ENCODE measurements at places on chromosomes 1 and 21.

DNA sequence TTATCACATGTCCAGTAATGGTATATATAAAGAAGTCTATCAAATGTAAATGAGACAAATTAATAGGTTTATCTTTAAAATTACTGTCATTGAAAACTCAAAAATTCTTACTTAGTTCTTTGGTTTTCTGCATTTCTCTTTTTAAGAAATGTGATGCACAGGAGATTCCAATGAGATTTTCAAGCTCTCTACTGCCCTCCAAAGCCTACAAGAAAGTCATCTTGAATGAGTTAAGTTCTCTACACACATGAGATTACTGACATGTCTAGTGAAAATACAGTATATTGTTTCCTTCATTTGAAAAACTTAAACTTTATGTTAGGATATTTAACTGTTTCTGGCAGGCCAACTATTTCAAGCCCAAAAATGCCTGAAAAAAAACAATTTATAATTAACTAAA, 68.8 kb downstream of the ITGB3BP start:
- H3K4me1 ChIP-seq, result no peaks in the 10 kb centered on the region
- DNase-seq, result no peak

- no peaks in the 10 kb centered on the region for H3K27me3 ChIP-seq
- no peaks in the 10 kb centered on the region for H3K4me1 ChIP-seq
- H3K4me3 ChIP-seq, result no peak overlapping the region
- peaks cover 5% of the 10 kb centered on the region for H3K36me3 ChIP-seq
- no peak for DNase-seq
Measured at GRCh38 chr1:212760126-212760823, 31.3 kb downstream of the NSL1 start.

DNA sequence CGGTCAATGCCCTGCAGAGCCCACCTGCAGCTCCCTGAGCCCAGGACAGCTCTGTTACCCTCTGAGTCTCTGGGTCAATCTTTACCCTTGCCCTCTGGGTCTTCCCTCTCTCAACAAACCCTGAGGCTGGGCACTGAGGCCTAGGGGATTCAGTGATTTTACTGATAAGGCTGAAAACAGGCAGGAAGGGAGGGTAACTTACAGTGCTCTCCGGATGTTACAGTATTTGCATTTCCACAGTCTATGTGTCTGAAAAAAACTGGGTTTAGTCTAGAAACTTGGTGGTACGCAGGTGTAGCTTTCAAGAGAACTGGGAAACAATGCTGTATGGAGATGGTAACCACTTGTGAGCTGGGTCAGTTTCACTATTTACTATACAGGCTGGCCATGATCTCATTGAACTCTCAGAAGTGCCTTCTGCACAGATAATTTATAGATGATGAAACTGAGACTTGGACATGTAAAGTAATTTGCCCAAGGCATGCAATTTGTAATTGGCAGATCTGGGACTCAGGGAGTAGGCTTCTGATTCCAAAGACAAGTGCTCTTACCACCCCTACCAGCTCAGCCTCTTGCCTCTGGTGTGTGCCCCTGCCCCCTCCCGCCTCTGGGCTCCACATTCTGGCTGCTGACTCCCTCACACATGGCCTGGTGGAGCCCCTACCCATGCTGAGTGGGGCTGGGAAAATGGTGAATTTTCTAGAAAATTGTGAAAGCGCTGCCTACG, 48.8 kb downstream of the TENT5C start:
- H3K27me3 ChIP-seq, result peaks cover 3% of the 10 kb centered on the region
- H3K4me3 ChIP-seq, result no peak overlapping the region
- peaks cover 5% of the 10 kb centered on the region for H3K4me1 ChIP-seq
- no peaks in the 10 kb centered on the region for H3K36me3 ChIP-seq

DNA sequence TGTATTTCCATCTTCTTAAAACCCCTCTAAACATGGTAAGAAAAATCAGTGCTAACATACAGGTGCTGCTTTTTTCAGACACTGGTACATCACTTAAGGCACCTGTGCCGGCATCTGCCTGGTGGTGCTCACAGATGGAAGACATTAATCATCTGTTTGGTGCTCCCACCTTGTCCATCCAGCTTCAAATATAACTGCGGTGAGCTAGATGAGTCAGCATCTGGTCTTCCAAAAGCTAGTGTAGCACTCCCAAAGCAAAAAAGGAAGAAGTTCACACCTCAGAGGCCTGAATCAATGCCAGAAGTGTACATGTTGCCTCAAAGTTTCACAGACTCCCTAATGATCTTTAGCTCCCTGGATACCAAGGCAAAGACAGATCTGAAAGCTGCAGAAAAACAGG, 44.4 kb downstream of the TM2D1 start:
- no peaks in the 10 kb centered on the region for H3K27me3 ChIP-seq
- no peaks in the 10 kb centered on the region for H3K4me1 ChIP-seq
- peak; percentile 23 for DNase-seq
- no peak overlapping the region for H3K27ac ChIP-seq

All from astrocyte (in vitro differentiated cells and primary cell).